ENCODE measurements at places on chromosomes 4 and X. TPM values are rescaled to one million over a fixed set of nuclear protein-coding genes. Genes with fewer than 3 reads are reported as not detected.

The MTMR8 gene
- total RNA-seq, result not detected

The GSPT2 gene
- total RNA-seq, result 5.1 TPM

The HTRA3 gene
- 9.8 TPM for total RNA-seq

The SFRP2 gene
- total RNA-seq, result 11.3 TPM

The MAGEB2 gene
- total RNA-seq, result not detected

The SPANXN3 gene
- total RNA-seq, result not detected
